Osteocyte (in vitro differentiated cells): ENCODE measurements at places on chromosomes 13 and 19. TPM values are rescaled to one million over a fixed set of nuclear protein-coding genes. Genes with fewer than 3 reads are reported as not detected.

DNA sequence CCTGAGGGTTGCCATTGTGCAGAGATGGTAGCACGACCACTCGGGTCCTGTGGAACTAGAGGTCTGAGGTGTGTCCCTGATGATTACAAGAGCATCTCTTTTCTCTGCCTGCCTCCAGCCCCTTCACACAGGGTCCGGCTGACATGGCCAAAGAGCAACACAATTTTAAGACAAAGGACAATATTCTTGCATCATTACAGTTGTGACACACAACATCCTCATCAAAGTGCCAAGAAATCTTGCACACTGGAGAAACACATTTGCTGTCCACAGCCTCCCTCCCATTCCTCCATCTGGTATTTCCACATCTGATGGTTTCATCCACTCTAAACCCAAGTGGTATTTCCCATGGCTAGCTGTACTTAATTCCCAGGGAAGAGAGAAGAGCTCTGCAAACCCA, 12.8 kb downstream of the COL4A1 start:
- peak; percentile 56 for DNase-seq

DNA sequence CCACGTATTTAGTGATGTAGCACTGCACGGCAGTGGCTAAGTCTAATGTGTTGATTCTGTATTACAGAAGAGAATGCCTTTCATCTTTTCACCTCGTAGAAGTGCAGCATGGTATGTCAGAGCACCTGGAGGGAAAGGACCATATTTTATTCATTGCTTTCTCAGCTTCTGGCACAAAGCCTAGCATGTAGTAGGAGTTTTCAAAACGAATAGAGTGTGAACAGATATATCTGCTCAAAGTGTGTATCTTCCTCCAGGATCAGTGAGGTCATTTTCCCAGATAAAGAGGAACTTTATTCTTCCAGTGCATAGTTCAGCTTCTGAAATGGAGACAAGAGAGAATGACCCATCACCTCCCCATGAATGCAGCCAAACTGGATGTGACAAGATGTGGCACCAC, 21.2 kb upstream of the PCDH8 start:
- DNase-seq, result no peak

GRCh38 chr19:36972571-36972970, 56.4 kb downstream of the ZNF568 start:
- DNase-seq, result no peak

- no peak for DNase-seq
These were observed 97.0 kb downstream of the ABCC4 start for GRCh38 chr13:95204231-95204765.

GRCh38 chr19:45395821-45396617, 8.8 kb downstream of the PPP1R13L start:
- DNase-seq, result no peak

Gene RELB
- total RNA-seq, result 14.3 and 15.1 TPM in 2 replicates

GRCh38 chr13:60328073-60328472, 68.9 kb upstream of the TDRD3 start:
- no peak for DNase-seq

DNA sequence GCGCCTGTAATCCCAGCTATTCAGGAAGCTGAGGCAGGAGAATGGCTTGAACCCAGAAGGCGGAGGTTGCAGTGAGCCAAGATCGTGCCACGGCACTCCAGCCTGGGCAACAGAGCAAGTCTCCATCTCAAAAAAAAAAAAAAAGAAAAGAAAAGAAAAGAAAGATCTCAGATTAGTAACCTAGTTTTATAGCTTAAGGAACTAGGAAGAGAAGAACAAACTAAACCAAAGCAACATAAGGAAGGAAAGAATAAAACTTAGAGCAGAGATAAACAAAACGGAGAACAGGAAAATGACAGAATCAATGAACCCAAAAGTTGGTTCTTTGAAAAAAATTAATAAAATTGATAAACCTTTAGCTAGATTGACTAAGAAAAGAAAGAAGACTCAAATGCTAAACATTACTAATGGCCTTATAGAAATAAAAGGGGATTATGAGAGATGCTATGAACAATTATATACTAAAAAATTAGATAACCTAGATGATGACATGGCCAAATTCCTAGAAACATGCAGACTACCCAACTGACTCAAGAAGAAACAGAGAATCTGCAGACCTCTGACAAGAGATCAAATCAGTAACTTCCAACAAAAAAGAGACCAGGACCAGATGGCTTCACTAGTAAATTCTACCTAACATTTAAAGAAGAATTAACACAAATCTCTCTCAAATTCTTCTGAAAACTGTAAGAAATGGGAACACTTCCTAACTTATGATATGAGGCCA, 68.2 kb downstream of the CDADC1 start:
- DNase-seq, result no peak

DNA sequence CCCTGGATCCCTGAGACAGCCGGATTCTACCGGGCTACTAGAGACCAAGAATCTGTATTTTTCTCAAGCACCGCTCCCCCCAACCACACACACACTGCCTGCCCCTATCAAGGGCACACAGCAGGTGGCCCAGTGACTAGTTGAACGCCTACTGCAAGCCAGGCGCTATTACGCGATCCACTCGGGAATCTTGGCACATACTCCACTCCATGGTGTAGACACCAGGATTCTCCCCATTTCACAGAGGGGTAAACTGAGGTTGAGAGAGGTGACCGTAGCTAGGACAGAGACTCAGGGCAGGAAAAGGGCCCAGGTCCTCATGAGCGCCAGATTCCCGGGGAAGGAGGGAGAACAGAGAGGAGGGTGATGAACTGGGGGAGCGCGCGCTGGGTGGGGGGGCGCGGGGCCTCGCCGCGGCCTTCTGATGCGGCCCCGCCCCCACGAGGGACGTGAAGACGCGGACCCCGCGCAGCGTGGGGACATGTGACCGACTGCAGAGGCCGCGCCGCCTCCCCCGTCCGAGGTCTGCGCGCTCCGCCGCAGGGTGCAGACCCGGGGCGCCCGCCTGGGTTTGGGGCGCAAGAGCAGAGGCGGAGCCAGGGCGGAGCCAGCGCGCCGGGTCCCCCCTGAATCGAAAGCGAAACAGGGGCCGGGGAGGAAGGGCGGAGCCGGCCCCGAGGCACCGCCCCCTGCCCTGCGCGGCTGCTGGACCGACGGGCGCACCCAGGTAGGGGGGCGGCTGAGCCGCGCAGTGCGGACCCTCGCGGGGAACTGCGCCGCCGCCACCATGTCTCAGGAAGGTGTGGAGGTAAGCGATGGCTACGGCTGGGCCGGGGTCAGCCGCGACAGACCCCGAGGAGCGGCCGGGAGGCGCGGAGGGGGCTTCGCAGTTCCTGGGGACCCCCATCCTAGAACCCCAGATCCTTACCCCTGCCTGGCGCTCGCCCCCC, at the start of gene SHFL:
SHFL (plus strand) TSS at position 677 of the 950 bp plus-strand sequence; CDS start at position 788, 111 bp downstream.
- peak; percentile 90 for DNase-seq

Gene HPN
- total RNA-seq, result not detected in 2 replicates

Gene MEX3D
- 65.5 and 67.5 TPM in 2 replicates for total RNA-seq

DNA sequence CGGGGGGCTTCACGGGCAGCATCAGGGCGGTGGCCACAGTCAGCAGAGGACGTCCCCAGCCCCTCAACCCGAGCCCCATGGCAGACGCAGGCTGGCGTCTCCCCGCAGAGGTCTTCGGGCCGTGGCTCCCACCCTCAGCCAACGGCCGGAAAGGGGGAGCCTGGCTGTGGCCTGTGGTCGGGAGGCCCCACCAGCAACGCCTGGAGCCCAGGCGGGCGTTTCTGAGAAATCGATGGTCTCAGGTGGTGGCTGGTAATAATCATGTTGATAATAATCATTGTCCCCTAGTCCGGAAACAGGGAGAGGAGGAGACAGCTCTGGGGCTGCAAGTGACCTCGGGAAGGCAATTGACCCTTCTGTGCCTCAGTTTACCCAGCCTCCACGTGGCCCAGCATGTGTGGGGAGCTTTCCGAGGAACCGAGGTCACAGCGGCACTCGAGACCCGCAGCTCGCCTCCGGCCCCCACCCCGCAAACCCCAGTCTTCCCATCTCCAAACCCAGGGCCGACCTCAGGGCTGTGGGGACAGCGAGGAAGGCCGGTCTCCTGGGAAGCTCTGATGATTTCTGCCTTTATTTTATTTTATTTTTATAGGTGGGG, at the start of gene PRSS57:
PRSS57 (minus strand) TSS at position 101 of the 598 bp plus-strand sequence; CDS start at position 79, 22 bp downstream.
- DNase-seq, result no peak

DNA sequence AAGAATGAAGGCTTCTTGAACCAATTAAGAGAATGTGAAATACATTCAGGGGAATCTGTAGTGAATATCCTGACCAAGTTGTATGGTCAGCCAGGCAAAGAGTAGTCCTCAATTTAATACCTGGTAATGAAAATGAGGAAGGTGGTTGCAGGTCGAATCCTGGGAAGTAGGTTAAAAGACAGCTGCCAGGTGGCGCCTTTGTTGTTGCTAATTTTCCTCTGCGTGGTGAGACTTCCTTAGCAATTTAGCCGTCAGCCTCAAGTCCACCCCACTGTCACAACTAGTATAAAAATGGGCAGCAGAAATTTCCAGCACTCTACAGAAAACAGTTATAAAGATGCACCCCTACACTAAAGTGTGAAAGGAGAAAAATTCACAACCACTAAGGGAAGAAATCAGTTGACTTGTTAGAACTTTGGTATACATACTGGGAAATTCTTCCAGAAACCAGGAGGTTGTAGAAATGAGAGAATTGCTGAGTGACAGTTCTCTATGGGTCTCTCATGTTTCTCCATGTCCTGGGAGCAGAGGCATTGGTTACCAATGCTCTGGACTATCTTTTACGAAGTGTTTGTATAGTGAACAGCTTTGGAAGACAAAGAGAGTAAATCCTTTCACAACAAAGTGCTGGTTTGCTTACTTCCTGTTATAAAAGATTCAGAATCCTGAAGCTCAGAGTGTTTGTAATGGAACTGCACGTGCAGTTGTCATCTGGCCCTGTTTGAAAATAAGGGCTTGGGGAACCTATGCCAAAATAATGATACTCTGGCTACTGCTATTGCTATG, 235.9 kb downstream of the NHLRC3 start:
- no peak for DNase-seq

GRCh38 chr13:99862244-99862643, 109.3 kb downstream of the ZIC5 start:
- no peak for DNase-seq

GRCh38 chr13:92963029-92963428, 263.6 kb upstream of the GPC6 start:
- no peak for DNase-seq

- no peak for DNase-seq
These were observed 653.0 kb upstream of the GPC6 start for GRCh38 chr13:92573467-92574057.

GRCh38 chr19:35206379-35206778, 22.2 kb downstream of the FAM187B start:
- DNase-seq, result peak; percentile 8

- no peak for DNase-seq
These were observed 2.3 kb upstream of the ZNF865 start for GRCh38 chr19:55603115-55603514.

GRCh38 chr13:54611390-54611789, 1582.8 kb downstream of the OLFM4 start:
- DNase-seq, result no peak

Gene BEST2
- not detected in 2 replicates for total RNA-seq

DNA sequence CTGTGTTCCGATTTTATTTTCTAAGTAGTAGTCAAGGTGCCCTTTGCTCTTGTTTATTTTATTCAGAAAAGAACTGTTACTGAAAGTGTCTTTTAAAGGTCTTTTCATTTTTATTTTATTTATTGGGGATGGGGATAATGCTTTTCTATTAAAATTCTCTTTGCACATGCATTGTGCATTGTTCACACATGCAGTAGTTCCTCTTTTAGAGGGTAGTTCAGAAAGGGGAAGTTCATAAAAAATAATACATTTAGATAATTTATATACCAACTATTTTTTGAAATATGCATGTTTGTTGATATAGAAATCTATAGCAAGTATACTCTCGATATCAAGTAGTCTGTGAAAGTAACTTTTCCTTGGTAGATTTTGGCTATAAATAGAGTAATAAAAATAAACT, 3.5 kb downstream of the GPC5 start:
- DNase-seq, result no peak

GRCh38 chr19:19741184-19741583, 8.3 kb upstream of the ZNF14 start:
- no peak for DNase-seq

- no peak for DNase-seq
These were observed 315 bp downstream of the ZNF492 start for GRCh38 chr19:22634450-22634827.

GRCh38 chr13:113272031-113272430, 25.0 kb upstream of the LAMP1 start:
- DNase-seq, result no peak

- no peak for DNase-seq
These were observed 270.9 kb downstream of the MZT1 start for GRCh38 chr13:72456486-72456885.

Gene MATK
- total RNA-seq, result not detected in 2 replicates

- DNase-seq, result no peak
These were observed 1632.0 kb downstream of the PCDH9 start for GRCh38 chr13:65597839-65598818.

Gene CABP5
- total RNA-seq, result not detected in 2 replicates

DNA sequence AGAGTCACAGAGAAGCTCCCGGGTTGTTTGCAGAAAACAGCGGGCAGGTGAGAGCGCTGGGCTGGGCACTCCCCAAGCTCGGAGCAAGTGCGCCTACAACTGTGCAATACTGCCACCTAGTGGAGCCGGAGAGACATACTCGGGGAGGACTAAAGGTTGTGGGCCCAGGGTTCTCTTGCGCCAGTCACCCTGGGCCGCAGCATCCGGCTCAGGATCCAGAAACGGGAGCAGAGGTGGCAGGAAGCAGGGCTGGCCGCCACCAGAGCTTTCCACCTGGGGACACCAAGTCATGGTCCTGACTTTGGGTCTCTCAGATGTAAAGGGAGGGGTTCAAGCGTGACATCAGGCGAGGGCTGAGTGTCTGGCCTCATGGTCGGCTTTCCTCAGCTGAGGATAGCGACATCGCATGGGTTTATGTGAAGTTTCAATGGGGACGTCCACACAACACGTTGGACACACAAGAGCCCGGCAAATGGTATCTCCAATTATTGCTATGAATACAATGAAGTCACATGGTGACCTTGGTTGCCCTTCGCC, 11.2 kb upstream of the KLK4 start:
- DNase-seq, result no peak

Gene COMP
- 0.13 and 0.57 TPM in 2 replicates for total RNA-seq

Gene CYP2F1
- total RNA-seq, result not detected in 2 replicates

- DNase-seq, result no peak
These were observed 4.0 kb downstream of the MKNK2 start for GRCh38 chr19:2047076-2047448.

GRCh38 chr19:17358395-17358794, 18.7 kb downstream of the PLVAP start:
- DNase-seq, result no peak

DNA sequence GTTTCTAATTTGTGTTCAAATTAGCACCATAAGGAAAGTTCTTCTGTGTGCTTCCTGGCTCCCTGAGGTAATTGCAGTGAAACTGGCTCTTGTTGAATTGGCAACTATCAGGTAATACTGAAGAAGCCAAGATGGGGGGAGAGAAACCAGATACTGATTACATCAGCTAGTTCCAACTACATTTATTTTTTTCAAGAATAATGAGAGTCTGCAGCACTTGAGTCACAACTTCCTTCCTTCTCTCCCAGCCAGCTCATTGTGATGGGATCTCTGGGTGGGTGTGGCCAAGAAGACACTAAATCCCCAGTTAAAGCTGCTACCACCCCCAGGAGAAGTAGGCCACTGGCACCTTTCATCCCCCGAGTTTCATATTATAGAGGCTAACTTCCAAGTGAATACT, 100.7 kb upstream of the RXFP2 start:
- no peak for DNase-seq
